Activated naive CD8-positive, alpha-beta T cell treated with anti-CD3 and anti-CD28 coated beads for 36 hours (primary cell): ENCODE measurements at places on chromosomes 13 and 19.
A peak's percentile ranks its signal among the peaks of the same experiment; 100 is the strongest.

DNA sequence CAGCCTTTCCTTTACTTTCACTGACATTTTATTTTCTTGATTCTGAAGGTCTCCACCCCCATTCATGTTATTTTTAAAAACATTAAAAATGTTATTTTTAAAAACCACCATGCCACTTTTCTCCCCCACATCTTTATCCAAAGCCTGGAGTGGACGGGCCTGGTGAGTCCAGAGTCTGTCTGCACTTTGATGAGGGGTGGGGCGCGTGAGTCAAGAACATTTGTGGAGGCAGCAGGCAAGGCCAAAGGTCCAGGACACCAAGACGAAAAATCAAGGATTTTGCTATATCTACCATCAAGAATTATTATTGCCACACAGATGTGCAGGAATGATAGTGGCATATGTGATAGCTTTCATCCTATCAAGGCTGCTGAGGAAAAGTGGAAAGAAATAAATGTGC, 224.9 kb downstream of the FGF9 start:
- no peak for DNase-seq

GRCh38 chr13:30576528-30576927, 41.2 kb upstream of the USPL1 start:
- peak; percentile 30 for DNase-seq

DNA sequence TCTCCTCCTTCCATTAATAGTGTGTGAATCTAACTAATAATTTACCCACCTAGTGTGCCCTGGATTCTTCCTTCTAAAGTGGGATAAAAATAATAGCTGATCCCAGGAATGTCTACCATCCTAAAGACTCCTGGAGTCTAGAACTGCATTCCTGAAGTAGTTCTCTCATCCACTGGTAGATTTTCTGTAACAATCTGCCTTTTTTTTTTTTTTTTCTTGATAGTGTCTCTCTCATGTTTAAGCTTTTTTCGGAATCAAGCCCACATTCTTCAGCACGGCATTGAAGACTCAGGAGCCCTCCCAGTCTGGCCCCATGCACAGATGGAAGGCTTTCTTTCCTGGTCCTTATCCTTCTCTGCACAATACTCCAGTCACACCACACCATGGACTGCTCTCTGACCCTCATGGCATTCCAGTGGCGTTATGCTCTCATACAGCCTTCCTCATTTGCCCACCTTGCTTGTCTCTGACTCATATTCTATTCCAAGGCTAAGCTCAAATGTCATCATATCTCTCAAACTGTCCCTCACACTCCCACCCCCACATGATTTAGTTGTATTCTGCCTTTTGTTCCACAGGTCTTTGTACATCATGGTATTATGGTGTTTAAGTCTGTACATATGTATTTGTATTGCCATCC, 68.7 kb upstream of the FRY start:
- no peak for DNase-seq

DNA sequence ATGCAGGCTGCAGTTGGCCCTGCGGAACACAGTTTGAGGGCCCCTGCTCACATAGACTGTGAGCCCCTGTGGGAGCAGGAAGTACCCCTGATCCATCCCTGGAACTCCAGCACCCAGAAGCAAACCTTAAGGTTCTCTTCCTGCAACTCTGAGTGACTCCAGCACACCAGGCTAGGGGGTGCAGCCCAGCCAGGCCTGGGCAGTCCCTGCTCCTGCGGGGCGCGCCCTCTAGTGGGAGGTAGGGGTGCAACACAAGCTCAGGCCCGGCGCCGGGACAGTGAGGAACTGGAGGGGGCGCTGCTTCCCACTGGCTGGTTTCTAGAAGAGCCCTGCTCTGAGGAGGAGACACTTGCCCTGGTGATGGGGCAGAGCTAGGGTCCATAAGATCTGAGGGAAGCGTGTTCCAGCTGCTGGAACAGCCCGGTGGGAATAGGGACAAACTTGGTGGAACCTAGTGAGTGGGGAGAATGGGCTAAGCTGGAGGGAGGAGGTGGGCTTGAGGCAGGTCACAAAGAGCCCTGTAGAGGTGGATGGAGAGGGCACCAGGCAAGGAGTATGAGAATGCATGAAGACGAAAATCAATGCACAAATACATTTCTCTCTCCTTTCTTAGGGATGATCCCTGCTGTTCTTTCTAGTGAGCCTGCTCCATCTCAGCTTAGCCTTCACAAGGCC, 5.0 kb downstream of the ZSCAN5A start:
- peak; percentile 60 for DNase-seq

DNA sequence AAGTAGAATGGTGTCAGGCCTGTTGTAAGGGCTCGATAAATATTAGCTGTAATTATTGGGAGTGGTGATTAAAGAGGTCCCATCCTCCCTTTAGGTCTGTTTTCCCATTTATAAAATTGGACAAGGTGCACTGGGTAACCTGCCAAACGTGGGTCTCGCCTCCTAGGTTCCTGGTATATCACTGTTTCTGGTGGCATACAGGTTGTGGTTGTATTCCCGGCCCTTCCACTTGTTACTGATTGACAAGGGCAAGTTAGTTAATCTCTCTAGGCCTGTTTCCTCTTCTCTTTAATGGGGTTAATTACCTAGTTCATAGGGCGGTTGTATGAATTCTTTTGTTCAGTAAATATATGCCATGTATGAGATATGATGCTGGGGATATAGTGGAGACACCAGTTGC, 1.5 kb downstream of the PPP2R1A start:
- no peak for DNase-seq

- no peak for DNase-seq
These were observed 144.2 kb upstream of the ZNF91 start for GRCh38 chr19:23539499-23539898.

GRCh38 chr19:37931881-37932655, 25.1 kb downstream of the SIPA1L3 start:
- no peak for DNase-seq
